ENCODE measurements at places on chromosomes 1 and 21. TPM values are rescaled to one million over a fixed set of nuclear protein-coding genes. Genes with fewer than 3 reads are reported as not detected.

GRCh38 chr21:33168886-33169285 is 60.9 kb upstream of the IFNAR2 start:
- DNase-seq: no peak

DNA sequence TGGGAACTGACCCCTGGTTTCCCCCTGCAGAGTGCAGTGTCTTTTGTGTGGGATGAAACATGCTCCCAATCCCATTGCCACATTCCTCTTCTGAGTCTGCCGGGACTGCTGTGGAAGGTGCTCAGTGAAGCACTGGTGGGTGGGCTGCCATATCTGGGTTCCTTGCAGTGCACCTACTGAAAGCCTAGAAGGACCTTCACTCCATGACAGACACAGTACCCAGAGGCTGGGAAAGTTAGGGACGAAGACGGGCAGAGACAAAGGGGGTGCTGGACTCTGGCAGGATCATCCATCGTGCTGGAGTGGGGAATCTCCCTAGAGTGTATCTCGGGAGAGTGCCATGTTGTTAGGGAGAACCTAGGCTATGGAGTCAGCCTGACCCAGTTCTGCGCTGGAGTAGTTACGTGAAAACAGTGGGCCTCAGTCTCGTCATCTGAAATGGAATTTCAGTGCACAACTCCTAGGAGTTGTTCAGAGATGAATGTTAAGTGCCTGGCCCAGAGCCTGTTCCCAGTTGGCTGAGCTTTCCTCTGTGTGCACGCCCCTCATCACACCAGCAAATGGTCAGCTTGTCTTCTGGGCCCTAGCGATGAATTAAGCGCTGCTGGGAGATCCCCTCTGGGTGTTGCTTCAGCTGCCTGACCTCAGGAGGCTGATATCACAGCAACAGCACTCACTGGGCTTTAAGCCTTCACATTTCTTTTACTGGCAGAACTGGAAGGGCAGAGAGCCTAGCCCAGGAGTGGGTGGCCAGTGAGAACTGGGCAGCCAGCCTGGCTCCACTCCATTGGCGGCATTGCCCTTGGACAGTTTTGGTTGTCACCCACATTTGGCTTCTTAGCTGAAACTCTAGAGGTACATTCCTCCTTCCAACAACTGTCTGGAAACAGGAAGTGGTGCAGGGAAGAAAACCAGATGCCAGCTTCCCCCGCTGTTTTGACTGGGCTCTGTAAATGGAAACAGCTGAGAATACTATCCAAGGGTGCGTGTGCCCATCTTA is 479.8 kb upstream of the VAMP3 start:
- DNase-seq: no peak

DNA sequence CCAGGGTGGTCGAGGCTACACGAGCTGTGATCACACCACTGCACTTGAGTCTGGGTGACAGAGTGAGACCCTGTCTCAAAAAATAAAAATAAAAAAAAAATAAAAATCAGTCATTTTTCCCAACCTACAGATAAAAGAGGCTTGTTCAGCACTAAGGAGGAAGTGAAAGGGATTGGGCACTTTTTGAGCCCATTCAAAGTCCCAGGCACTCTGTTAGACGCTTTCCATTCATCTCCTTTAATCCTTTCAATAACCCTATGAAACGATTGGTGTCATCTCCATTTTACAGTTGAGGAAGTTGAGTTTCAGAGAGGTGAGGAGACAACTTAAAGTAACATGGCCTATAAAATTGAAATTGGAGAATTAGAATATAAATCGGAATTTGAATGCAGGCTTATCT is 10.4 kb upstream of the AGO4 start:
- no peak for DNase-seq

The OSCP1 gene
- 14.2 TPM for total RNA-seq

DNA sequence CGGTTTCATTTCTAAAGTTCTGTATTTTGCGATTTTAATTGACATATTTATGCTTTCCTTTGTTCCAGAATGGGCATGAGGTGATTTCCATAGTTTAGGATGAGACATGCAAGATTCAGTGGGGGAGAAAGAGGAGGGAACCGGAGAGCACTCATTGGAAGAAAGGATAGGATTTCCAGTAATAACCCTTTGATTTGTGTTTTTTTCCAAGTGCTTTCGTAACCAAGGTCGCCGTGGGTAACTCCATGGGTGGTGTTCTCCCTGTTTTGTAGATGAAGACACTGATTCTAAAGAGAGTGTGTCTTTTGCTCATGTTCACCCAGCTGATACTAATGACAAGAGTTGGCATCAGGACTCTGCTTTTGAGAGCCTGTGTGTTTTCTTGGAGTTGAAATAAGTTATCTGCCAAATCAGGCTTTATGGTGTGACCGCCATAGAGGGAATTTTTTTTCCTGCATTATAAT is 170.1 kb downstream of the DHRS3 start:
- DNase-seq: peak; percentile 93

GRCh38 chr1:110255392-110255787 is 45.3 kb downstream of the KCNC4 start:
- peak; percentile 7 for DNase-seq

The FCRLB gene
- 1.9 TPM for total RNA-seq

The GBP6 gene
- total RNA-seq: 4.7 TPM

The FNBP1L gene
- total RNA-seq: 61.0 TPM

The TTC24 gene
- not detected for total RNA-seq

DNA sequence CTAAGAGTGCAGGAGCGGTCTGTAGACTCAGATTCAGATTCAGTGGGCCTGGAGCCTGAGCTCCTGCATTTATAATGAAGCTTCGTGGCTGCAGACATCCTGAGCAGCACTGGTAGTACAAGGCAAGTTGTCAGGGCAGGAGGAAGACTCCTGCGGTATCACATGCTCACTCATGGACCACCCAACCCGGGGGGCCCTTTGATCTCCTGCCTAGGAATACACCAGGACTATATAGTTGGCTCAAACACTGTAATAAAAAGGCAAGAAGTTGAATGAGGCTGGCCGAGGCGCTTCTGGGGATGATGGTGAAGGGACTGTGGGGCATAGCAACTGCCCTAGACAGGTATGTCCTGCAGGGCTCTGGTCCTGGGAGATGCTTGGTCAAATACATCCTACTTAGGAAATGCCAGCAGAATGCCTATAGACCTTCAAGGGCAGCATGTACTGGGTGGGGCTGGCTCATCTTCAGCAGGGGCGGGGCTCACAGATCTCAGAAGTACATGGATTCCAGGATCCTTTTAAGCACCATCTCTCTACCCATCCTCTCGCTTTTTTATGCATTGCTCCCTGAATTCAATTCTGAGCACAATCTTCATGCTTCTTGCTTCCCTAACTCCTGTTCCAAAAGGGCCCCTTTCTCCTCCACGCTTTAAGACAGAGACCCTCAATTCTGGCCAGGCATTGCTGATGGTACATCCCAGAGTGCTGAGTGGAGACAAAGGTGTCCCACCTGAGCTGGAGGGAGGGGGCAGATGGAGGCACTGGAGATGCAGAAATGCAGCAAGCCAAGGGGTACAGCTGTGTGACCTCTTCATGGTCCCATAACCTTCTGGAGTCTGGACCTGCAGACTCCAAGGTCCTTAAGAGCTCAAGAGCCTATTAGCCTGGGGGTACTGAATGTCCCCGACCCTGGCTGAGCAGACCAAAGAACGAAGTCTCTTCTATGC is 2.1 kb upstream of the RAP1GAP start:
- no peak for DNase-seq

The RUNX3 gene
- total RNA-seq: not detected

- DNase-seq: peak; percentile 85
These were observed 2.5 kb upstream of the LEFTY1 start for GRCh38 chr1:225891229-225891972.

The UBE2U gene
- total RNA-seq: 0.10 TPM

DNA sequence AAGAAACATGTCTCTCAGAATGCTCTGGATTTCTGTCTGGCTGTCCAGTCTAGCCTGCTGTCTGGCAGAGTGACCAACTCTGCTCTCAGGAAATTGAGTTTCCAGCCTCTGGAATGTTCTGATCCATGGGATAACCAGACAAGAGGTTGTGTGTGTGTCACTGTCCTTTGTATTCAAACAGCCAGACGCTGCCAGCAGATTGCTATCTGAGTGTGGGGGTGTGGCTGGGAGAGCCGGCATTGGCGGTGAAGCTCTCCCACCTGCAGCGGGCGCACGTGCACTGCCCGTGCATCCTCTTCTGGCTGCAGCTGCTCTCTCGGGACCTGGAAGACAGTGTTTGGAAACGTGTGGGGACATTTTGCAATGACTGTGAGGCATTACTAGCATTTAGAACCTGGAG is 26.1 kb downstream of the PKP1 start:
- peak; percentile 38 for DNase-seq

DNA sequence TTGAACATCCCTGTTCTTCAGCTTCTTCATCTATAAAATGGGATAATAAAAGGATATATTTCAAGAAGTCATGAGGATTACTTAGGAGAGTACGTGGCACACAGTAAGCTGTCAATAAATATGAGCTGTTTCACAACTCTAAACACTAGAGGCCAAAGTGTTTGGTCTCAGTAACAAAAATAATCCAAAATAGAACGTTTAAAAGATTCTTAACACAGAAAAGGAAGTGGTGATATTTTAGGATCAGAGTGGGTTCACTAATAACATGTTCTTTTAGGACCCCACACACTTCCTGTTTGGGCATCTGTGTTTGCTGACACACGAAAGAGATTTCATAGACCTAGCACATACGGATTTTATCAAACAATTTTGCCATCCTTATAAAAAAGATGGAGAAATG is 32.9 kb downstream of the TNFSF18 start:
- DNase-seq: no peak

The CASQ2 gene
- total RNA-seq: not detected

- DNase-seq: no peak
These were observed 65.1 kb upstream of the ID3 start for GRCh38 chr1:23624440-23624839.

DNA sequence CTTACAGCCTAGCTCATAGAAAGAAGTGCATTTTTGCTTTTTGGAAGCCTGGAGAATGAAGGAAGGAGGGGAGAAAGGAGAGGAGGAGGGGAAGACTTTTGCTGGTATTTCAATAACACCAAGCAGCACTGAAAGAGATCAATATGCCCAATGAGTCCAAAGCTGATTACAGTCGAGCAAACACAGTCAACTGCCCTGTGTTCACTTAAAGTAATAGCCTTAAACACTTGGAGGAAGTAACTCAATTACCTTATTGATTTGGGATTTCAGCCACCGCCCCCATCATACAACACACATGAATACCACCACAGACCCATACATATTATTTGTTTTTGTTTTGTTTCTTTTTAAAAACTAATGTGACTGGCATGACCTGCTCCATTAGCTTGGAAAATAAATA is 23.3 kb upstream of the RXRG start:
- DNase-seq: no peak

DNA sequence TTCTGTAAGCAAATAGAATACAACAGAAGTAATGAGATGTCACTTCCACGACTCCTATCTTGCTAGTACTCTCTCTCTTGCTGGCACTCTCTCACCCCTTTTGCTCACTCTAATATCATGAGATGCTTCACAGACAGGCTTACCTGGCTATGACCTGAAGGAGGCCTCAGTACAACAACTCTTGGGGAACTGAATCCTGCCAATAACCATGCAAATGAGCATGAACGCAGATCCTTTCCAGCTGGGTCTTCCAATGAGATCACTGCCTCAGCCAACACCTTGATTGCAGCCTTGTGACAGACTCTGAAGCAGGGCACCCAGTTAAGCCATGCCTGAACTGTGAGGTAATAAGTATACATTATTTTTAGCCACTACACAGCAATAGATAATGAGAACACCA is 53.1 kb upstream of the ADAR start:
- no peak for DNase-seq

DNA sequence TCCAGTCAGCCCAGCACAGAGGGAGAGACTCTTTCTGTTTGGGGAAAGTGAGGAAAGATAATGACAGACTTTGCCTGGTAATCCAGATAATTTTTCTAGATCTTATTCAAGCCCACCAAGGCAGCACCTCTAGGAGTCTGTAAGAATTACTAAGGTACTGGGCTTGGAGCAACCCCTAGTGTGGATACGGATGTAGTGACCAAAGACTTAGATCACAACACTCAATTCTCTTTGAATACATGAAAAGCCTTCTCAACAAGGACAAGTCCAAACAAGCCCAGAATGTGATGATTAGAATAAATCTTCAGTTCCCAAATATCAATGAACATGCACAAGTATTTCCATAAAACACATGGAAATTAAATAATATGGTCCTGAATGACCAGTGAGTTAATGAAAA is 206.9 kb downstream of the MRPL39 start:
- DNase-seq: no peak

GRCh38 chr1:203048086-203048485 is 21.8 kb downstream of the PPFIA4 start:
- no peak for DNase-seq

GRCh38 chr1:158062174-158062573 is 68.7 kb downstream of the KIRREL1 start:
- DNase-seq: no peak

The HEYL gene
- not detected for total RNA-seq

- no peak for DNase-seq
These were observed 109.1 kb downstream of the TIAM1 start for GRCh38 chr21:31234936-31235335.

The CYP4B1 gene
- 3.2 TPM for total RNA-seq

The PCP4 gene
- not detected for total RNA-seq

The RAB29 gene
- total RNA-seq: 45.7 TPM

GRCh38 chr21:35119501-35120047 is 70.5 kb upstream of the RUNX1 start:
- DNase-seq: no peak

- no peak for DNase-seq
These were observed 734.1 kb upstream of the ZP4 start for GRCh38 chr1:238624776-238625175.

DNA sequence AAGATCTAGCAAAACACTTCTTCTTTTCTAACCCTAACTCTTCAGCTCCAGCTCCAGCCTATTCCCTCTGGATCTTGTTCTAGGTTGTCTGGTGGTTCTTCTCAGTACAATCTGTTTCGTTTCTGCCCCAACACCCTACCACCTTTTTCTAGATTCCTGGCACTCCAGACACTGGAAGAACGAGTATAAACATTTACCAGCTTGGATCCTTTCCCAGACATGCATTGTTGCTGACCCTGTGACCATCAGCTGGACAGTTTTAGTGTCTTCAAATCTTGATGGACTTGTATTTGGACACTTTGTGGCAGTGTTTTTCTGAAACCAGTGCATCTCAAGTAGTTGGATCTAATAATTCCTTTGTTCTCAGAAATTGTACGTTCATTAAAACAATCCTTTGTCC is 30.6 kb upstream of the CACNA1E start:
- DNase-seq: peak; percentile 66

The TBX19 gene
- total RNA-seq: 0.75 TPM

- no peak for DNase-seq
These were observed 25.5 kb downstream of the GPATCH2 start for GRCh38 chr1:217605390-217605789.

DNA sequence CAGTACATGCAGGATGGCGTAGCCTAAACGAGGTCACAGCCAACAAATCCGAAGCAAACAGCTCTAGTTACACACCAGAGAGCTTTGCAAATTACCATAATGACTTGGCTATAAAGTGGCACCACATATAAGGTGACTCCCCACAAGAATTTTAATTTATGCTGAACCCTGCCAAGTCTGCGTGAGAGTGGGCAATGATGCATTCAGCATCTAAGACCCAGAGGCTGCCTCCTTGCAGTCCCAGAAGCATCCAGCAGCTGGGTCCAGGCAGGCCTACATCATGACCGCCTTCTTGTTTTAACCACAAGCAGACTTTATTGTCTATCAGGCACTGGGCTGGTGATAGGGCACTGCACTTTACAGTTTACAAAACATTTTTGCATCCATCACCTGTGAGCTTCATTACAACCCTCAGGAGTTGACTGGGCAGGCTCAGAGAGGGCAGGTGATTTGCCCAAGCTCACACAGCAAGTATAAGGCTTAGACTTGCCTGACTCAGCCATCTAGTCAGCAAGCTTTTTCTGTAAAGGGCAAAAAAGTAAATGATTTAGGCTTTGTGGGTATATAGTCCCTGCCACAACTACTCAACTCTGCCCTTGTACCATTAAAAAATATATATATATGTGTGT is 134.6 kb downstream of the GLIS1 start:
- peak; percentile 87 for DNase-seq

Data from renal cortical epithelial cell (primary cell).